Sciatic nerve (tissue), 2 donors: ENCODE measurements at places on chromosomes 2 and 18.
A peak's percentile ranks its signal among the peaks of the same experiment; 100 is the strongest.

GRCh38 chr18:48682768-48683167, 143.9 kb downstream of the CTIF start:
- DNase-seq: no peak

DNA sequence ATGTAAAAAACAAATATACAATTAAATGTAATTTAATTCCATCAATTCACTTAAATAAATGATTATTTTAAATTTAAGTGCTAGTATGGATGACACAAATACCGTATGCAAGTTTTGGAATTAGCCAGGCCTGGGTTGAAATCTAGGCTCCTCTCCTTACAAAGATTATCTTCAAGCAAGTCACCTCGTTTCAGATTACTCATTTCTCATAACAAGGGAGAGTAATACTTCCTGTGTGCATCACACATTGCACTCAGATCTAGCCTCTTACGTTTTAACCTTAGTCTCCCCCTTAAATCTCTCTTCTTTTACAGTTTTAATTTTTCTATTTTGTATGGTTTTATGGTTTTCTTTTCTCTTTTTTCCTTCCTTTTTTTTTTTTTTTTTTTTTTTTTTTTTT, 1475.9 kb upstream of the NXPH2 start:
- DNase-seq: no peak

DNA sequence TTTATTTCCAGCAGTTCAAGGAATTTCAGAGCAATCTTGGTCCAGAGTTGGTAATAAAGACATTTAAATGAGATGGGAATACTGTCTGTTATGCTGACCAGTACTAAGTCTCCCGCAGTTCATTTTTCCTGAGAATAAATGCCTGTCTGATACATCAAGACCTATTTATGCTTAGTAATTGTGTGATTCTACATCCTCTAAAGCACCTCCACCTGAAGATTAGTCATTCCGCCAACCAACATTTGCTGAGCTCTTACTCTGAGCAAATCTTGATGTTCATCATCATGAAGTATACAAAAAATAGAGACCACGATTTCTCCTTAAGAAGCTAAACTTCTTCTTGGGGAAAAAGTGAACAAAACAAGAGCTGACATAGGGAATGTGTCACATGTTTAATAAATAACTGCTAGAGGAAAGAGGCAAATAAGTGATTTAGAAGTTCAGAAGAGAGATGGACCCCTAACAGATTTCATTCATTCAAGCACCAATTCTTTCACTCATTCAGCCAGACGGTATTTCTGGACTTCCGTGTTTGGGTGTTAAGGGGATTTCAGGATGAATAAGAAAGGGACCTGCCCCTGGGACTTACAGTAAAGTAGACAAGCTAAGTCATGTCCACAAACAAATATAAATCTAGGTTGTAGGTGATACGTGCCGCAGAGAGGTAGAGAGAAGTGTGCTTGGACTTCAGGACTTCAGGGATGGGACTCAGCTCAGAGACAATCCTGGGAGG, 34.2 kb upstream of the PPP4R1 start:
- no peak for DNase-seq

- no peak for DNase-seq
Measured at GRCh38 chr2:85167479-85167878, 34.3 kb downstream of the TCF7L1 start.

DNA sequence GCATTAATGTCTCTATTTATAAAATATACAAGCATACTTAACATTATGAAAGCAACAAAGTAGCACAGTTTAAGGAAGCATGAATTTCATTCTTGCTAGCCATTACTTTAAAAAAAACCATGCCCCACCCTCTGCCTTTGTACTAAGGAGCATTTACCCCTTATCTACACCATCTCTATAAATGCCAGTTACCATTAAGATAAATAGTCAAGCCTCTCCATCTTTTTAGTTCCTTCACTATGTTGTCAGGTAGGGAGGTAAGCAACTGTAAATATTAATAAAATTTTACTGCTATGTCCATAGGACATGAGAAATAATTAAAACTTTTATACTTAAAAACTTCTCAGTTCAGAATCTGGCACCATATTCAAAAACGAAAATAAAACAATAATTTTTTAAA, 42.1 kb downstream of the ROCK1 start:
- DNase-seq: no peak

DNA sequence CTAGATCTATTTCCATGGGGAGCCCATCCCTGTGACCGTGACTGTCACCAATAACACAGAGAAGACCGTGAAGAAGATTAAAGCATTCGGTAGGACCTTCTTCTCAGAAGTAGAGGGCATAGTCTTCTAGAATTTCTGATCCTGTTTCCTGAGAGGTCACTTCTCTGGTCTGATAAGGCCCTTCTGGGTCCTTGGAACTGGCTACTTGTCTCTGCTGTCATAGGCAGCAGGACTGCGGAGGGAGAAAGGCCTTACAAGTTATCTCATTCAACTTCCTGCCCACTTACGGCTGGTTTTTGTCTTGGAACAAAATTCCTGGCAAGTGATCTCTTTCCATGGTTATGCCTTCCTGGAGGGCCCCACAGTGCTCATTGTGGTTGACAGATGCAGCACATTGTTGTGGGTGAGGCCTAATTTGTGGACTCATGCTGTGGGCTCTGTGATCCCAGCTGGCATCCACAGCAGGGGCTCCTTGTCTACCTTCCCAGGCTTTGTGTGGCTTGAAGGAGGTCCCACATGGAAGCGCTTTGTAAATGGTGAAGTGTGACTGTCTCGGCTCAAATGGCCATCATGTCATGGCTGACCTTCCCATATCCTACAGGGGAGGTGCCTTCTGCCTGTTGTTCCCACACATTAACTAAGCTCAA, 22.0 kb downstream of the SAG start:
- no peak for DNase-seq

GRCh38 chr2:173019755-173020154, 55.9 kb upstream of the MAP3K20 start:
- DNase-seq: no peak

DNA sequence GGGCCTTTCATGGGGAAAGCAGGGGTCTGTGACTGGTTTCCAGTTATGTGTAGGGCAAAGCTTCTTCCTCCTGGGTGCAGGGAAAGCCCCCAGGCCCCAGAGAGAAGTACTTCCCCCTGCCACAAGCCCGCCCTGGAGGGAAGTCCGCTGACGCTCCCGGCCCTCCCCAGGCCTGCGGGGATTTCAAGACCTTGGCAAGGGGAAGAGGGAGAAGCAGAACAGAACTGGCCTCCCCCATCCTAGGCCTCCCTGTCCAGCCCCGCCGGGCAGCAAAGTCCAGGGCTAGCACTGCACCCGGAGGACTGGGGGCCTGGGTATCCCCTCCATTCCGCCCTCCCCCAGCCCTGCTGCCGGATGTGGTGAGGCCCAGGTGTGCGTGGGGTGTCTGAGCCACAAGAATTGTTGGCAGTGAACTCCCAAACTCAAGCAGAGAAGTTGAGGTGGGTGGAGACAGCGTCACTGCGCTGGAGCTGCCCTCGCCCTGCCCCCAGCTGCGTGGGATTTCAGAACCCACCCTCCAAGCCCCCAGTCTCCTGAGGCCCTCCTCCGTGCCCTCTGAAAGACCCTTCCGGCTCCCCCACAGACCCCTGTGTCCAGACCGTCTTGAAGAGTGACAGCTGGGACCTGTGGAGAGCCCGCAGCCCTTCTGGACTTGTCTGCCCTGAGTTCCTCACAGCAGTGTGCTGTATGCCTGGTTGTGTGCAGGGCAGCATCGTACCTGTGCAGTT, 1.1 kb upstream of the DUSP2 start:
- peak; percentile 68 for DNase-seq

DNA sequence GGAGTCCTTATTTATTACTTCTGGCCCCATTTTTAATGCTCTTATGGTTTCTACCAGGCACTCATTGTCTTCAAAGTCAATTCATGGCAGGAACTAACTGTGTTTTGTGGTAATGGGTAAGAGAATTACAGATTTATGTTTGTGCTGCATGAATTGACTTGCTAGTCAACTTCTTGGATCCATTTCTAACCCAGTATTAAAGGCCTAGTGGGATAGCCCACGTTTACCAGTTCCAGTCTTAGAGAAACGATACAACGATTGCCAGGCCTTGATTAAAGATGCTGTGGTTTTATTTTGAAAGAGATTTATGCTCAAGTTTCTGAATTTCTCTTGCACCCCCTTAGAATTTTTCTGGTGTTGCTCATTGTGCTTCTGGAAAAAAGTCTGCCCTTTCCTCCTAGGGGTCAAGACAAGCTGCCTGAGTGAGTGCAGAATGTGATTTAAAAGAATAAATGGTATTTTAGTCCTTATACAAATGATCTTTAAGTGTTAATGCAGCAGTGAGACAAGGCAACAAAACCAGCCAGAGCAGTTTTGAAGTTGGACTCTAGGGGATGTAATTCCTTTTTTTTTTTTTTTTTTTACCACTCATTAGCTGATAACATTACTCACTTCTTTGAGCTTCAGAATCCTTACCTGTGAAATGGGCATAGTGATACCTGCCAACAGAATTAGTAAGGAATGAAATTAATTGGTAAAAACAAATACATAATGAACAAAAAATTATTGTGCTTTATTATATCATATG, 101.5 kb downstream of the ARHGAP15 start:
- no peak for DNase-seq

GRCh38 chr2:88903749-88904353, 212.4 kb downstream of the RPIA start:
- no peak for DNase-seq

GRCh38 chr2:66252109-66252508, 182.8 kb upstream of the MEIS1 start:
- no peak for DNase-seq

- no peak for DNase-seq
Measured at GRCh38 chr2:24791452-24791851, 1.7 kb downstream of the PTRHD1 start.

GRCh38 chr2:48170281-48170680, 264.0 kb upstream of the FBXO11 start:
- no peak for DNase-seq

DNA sequence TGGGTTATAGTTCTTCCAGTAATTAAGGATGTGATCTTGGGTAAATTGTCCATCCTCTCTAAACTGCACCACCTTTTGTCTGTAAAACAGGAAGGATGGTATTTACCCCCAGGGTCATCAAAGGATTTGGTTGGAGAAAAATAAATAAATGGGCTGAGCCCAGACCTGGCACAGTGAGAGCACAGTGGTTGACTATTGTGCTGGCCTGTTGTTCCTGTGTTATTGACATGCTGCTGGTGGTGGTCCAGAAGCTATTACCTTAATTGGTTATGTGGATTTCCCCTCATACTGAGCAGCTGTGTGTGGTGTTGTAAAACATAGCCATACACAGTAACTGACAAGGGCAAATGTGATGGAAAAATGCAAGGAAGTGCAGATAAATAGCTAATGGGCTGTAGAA, 746 bp upstream of the IL37 start:
- DNase-seq: no peak

GRCh38 chr2:79554899-79555298, 42.0 kb downstream of the CTNNA2 start:
- DNase-seq: no peak

DNA sequence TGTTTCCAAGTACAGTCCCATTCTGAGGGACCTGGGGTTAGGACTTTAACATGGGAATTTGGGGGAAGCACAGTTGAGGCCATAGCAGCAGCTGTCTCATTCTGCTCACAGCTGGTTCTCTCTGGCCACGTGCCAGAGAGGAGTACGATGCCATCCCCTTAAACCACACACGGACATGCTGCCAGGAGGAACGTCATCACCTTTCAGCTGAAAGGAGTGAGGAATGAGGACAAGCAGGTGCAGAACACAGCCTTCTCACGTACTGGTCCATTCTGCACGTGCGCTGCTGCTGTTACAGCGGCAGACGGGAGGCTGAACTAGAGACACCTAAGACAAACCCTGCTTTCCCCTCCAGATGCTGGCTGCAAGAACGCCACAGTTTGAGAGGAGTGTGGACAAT, 33.5 kb downstream of the ODC1 start:
- DNase-seq: no peak

DNA sequence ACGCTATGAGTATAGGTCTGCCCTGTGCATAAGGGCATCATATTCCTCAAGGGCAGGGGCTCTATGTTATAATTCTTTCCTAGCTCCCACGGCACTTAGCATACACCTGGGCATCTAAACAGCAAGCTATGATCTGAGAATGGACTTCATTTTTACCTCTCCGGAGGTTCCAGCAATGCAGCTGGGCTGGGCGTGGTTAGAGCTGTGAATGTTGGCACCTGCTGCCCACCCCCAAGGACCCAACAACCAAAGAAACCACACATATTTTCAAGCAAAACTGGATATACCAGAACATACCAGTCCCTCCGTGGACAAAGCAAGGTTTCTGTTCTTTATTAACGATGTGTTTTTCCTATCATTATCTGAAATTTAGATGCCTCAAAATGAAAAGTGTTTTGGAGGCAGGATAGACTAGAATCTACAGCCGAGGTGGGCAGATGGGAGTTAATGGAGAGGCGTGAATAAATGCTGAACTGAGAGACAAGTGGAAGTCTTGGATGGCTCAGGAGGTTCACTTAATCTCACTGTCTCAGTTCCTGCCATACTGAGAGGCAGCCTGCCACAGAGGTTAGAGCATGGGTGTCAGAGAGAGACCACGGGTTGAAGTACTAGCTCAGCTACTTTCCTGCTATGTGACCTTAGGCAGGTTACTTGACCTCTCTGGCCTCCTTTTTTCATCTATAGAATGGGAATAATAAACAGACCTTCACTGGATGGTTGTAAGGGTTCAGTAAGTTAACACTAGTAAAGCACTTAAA, 186.6 kb upstream of the SMAD2 start:
- DNase-seq: no peak

GRCh38 chr2:19987936-19988335, 2.0 kb downstream of the WDR35 start:
- no peak for DNase-seq

- DNase-seq: no peak
Measured at GRCh38 chr2:30141136-30141535, 5.7 kb upstream of the YPEL5 start.

GRCh38 chr2:225637259-225637658, 237.7 kb downstream of the NYAP2 start:
- no peak for DNase-seq

DNA sequence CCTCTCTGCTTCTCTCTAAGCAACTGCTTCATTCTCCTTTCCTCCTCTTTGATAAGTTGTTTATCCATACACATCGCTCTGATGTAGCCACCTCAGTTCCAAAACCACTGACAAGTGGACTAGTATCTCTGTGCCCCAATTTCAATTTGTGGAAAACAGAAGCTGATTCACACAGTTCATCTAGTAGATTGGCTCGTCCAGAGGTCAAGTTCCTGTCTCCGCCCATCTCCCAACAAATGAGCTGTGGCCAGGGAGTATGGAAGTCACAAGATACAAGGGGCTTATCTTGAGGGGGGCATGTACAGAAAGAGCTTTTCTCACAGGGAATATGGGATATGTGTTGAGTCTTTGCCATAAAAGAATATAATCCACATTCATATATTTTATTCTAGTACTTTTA, 17.7 kb upstream of the CHN1 start:
- DNase-seq: no peak

DNA sequence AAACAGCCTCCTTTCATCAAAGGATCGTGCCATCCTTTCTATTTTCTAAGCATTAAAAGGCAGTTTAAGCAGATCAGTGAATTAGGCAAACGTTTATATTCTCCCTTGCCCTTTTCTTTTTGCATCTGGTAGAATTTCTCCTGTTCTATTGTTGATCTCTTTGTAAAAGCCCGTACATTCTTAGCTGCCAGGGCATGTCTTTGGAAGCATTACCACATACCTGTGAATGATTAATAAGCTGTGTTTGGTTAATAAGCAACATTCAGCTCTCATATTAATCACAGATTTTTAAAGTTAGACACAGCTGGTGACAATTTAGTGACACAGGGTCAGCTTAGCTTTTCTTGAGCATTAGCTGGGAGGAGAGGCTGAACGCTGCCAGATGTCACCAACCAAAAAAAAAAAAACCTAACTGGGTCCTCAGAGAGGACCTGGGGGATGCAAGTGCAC, 33.8 kb upstream of the CYP1B1 start:
- no peak for DNase-seq
